ENCODE measurements at places on chromosomes 7 and 10.

DNA sequence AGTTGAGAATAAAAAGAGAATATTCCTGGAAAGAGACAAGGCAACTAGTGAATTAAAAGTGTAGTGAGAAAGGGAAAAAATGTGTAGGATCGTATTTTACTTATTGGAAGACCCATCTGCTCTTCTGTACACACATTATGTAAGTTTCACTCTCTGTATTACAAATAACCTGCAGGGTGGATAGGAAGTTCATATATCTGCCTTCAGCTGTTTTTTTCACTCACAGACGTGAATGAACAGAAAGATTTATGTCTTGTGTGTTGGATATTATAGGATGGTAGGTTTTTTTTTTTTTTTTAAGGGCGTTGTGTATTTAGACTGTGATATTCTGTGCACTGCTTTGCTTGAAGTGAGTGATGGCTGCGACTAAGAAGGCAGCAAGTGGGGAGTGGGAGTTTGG, 266.5 kb downstream of the AUTS2 start:
- DNase-seq = no peak

GRCh38 chr7:71616217-71616616, 484.3 kb downstream of the GALNT17 start:
- no peak for DNase-seq

GRCh38 chr7:8818406-8818805, 385.0 kb downstream of the NXPH1 start:
- DNase-seq = no peak

- no peak for DNase-seq
These were observed 30.3 kb downstream of the BCAP29 start for GRCh38 chr7:107610323-107610722.

- no peak for DNase-seq
These were observed 332.6 kb upstream of the ZNF32 start for GRCh38 chr10:43981232-43981631.

GRCh38 chr10:86708068-86708782, 39.9 kb downstream of the LDB3 start:
- no peak for DNase-seq

GRCh38 chr7:27992755-27993493, 187.7 kb downstream of the JAZF1 start:
- no peak for DNase-seq

DNA sequence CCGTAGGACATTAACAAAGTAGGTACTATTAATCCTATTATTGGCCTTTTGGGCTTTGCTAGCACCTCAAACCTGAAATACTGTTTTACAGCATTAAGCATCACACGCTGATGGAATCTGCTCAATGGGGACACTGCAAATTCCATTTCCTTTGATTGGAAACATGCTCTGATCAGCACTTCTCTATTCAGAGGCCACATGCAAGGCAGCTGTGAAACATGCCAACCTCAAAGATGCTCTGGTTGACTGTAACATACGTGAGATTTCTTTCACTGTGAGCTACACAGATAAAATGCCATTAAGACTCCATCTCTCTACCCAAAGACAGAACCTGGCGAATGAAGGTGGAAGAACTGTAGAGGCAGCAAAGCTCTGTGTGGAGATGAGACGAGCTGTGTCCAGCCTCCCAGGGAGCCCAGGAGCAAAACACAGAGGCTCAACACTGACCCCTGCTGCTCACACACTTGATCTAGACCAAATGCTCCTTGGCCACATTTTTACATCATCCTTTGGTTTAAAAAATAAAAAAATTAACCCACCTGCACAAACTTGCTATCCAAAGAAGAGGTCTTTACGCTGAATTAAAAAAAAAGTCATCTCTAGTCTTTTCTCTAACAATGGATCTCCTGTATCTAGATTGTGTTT, 8.0 kb downstream of the RSU1 start:
- DNase-seq = peak; percentile 41

- no peak for DNase-seq
These were observed 163.5 kb upstream of the AGK start for GRCh38 chr7:141387521-141388217.

DNA sequence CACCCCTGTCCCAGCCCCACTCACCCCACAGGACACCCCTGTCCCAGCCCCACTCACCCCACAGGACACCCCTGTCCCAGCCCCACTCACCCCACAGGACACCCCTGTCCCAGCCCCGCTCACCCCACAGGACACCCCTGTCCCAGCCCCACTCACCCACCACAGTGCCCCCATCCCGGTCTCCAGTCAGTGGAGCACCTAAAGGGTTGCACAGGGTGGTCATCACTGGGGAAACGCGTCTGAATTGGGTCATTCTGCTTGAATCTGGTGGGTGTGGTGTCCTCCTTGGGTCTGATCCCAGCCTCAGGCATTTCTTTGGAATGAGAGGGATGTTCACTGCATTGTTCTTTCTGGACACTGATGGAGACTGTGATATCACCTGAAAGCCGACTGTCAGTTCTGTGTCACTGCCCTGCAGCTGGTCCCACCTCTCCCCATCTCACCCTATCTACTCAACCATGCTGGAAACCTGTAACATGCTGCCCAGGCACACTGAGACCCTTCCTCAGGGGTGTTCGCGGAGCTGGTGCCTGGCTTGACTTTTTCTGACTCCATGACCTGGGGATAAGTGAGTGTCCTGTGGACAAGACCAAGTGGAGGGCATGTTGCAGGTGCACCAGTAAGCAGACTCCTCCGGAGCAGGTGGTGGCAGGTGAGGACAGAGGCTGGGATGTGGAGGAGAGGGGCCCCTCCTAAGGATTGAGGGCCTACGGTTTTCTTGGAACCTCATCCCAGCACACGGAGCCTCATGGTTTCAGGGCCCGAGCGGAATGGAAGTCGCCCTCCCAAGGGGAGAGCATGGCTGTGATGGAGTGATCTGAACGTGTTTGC, 262.5 kb upstream of the PPP2R2D start:
- no peak for DNase-seq

GRCh38 chr10:734481-734880, 45.0 kb upstream of the DIP2C start:
- DNase-seq = no peak

DNA sequence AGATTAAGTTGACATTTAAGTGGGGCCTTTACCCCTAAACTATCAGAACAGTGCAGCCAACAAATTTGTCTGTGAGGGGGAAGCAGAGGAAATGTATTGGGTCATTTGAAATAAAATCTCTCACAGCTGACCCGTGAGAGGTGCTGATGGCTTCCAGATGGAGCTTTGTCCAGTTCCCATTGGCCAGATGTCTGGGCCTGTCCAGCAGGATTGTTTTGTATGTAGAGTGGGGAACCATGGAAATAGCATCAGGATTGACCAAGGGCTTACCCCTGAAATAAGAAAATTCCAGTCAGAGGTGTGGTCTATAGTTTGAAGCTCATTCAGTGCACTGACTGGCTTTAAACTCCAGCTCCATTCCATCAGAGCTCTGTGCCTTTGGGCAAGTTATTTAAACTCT, 50.6 kb downstream of the INHBA start:
- DNase-seq = no peak

- DNase-seq = no peak
These were observed 25.4 kb downstream of the CALD1 start for GRCh38 chr7:134804854-134805253.

DNA sequence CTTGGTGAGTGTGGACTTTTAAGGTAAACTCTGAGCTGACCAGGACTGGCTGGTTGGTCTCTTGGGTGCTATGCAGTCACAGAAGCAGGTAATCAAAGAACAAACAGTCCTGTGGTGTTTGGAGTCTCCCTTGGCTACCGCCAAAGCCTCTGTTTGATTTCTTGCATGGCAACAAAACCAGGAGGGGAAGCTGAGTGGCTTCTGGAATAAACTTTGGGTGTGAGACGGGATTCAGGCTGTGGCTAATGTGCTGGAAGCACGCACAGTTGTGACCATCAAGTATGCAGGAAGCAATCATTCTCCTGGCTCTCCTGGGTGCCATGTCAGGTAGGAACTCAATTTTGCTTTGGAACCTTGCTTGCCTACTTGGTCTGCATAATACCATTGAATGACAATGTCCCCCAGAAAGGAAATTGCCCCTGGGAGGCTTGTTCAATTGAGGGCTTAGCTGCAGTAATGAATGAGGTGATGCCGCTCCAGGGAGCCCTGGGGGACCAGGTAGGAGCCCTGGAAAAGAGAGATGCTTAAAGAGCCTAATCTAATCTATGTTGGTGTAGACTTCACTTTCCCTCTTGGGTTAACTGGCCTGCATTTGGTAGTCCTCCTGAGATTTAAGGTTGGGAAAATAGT, at the start of gene CDHR3:
Gene CDHR3 (plus strand): TSS at position 227 of the 630 bp plus-strand sequence. CDS start 55 bp downstream, at position 282.
- no peak for DNase-seq

- no peak for DNase-seq
These were observed 290.1 kb upstream of the ZMIZ1 start for GRCh38 chr10:78778444-78779338.

- peak; percentile 32 for DNase-seq
These were observed 276.9 kb upstream of the NEBL start for GRCh38 chr10:21173802-21174714.

DNA sequence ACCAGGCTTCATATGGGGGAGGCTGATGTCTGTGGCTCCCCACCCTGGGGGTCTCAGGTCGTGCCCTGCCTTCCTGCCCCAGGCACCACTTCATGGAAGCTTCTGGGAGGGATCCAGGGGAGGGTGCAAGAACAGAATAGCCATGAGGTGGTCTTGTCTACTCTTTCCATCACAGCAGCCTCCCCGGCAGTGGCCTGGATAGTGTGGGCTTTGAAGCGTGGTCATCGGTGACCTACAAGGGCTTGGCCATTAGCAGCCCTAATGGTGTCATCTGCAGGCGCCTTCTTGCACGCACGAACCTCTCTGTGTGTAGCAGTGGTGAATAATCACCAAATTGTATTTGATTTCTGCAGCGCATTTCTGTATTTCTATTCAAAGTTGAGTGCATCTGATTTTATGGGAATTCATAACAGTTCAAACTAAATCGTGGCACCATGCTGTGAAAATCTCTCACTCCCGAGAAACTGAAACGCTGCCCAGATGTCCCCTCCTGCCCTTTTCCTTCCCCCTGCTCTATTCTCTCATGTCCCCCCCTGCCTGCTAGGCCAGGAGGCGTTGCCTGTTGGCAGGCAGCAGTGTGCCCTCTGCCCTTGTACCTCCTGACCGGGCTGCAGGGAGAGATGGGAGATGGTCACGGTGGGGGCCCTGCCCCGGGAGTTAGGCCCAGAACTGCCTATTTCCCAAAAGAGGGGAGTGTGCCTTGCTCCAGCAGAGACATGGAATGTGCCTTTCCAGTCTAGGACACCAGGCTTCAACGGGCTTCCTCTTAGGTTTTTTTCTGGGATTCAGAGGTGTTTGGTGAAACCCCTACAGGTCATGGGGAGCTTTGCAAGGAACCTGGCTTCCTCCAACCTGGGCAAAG, 34.8 kb downstream of the CDH23 start:
- DNase-seq = no peak

- DNase-seq = no peak
These were observed 32.0 kb downstream of the EEPD1 start for GRCh38 chr7:36185092-36185491.

GRCh38 chr10:50379616-50380015, 128.3 kb upstream of the ASAH2 start:
- no peak for DNase-seq

GRCh38 chr7:108181073-108181985, 51.2 kb upstream of the LAMB4 start:
- DNase-seq = peak; percentile 42

DNA sequence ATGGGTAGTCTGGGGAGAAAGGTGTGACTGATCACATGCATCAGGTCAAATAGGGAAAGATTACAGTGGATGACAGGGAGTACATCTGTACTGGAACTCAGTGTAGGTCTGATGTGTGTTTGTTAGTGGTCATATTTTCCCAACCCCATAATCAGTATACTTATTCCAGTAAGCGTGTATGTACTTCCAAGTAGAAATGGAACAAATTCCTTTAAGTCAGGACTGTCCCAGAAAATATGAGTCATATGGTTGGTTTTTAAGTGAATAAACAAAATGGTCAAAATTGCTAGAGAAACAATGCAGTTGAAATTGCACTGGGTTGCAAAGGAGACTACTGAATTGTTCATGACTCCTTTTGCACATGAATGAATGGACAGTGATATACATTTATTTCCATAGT, 118.8 kb upstream of the MYO3A start:
- DNase-seq = no peak

- no peak for DNase-seq
These were observed 345.1 kb upstream of the PRKCQ start for GRCh38 chr10:6925146-6925545.

GRCh38 chr10:82463614-82464013, 588.6 kb downstream of the NRG3 start:
- no peak for DNase-seq
